Left renal cortex interstitium (tissue), 4 donors: ENCODE measurements at places on chromosomes 1 and 21. TPM values are rescaled to one million over a fixed set of nuclear protein-coding genes. Genes with fewer than 3 reads are reported as not detected.

- peak; percentile 95 for DNase-seq
Observed at GRCh38 chr21:36319767-36320420, at the start of gene MORC3. TSS of gene MORC3 (plus strand) at chr21:36320197. CDS start at chr21:36320265, 68 bp downstream.

DNA sequence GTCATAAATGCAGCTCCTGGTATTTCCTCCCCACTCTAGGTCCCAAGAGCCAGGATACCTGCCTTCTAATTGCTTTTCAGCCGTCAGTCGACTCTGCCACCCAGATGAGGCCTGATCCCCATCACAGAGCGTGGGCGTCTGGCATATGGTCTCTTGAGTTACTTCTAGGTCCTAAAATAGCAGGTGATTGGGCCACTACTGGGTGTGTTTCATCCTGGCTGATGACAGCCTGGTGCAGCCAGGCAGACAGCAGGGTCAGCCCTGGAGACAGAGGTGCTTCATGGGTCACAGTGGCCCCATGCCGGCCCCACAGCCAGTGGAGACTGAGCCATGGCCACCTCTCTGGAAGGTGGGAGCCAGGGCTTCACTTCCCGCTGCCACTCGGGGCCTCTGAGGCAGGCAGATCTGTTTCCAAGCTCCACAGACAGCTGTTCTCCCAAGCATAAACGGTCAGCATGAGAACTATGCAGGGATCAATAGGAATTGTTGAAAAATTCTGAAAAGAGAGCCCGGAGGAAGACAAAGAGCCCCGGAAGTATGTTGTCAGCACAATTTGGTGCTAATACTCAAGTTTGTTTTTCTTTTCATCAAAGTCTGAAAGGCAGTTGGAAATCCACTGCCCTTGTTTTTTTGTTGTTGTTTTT lies 83.0 kb downstream of the MAN1C1 start:
- DNase-seq: no peak

DNA sequence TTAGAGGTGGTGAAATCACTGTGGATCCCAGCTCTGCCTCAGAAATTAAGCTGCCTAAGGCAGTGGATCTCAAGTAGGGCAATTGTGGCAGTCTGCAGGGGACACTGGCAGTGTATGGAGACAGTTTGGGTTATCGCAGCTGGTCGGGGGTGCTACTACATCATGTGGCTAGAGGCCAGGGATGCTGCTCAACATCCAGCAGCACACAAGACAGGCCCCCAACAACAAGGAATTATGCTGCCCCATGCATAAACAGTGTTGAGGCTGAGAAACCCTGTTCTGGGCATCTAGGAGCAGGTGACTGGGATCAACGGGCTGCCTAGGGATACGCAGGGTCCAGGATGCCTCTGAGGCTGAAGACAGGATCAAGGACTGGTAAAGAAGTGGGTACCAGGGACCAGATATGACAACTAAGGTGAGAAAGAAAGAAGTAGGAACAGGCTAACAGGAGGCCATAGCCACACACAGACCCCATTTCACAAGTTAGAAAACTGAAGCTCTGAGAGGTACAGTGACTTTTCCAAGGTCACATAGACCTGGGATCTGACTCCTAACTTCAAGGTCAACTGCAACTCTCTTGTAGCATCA lies 8.7 kb downstream of the BATF3 start:
- no peak for DNase-seq

- no peak for DNase-seq
Observed at GRCh38 chr1:93822730-93823425, 56.1 kb downstream of the DNTTIP2 start.

DNA sequence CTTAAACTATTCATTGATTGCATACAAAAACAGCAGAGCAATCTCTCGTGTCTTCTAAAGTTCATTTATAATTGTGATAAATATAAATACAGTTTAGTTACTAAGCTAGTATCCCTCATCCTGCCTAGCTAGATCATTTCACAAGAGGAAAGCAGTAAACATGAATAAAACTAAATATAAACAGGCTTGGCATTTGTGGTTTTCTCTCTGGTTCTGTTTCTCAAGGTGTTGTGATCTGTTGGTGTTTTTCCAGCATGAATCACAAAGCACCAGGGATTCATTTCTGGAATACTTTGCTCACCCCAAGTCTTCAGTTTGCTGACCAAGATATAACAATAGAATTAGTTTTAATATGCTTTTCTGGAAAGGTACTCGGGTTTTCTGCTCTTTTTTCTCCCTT lies 32.7 kb upstream of the GLIS1 start:
- no peak for DNase-seq

DNA sequence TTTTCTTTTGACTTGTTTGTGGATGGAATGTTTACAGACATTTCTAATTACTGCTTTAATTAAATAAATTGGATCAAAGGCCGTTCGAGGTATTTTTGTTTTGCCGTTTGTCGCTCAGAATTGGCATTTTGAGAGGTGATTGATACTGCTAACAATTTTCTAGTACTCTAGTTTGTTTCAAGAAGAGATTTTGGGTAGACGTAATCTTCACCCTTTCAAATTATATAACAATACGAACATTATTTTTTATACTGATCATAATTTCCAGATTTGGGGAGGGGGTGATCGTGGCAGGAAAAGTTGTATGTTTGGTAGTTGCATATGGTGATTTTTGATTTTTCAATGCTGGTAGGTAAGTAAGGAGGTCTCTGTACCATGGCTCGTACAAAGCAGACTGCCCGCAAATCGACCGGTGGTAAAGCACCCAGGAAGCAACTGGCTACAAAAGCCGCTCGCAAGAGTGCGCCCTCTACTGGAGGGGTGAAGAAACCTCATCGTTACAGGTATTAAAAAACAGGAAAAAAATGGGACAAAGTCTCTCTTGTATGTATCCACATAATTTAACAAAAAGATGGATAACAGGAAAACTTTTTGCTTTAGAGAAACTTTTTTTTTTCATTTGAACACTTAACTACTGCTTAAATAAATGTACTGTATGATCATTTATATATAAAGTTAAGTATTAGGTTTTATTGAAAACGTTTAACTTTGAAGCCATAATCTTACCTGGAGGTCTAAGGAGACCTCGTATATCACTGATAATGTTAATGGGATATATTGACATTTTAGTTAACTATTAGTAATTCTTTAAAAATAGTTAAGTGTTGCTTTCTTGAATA lies 1.7 kb downstream of the H3-3A start:
- DNase-seq: no peak

GRCh38 chr1:192402571-192402970 lies 85.8 kb downstream of the RGS21 start:
- no peak for DNase-seq

DNA sequence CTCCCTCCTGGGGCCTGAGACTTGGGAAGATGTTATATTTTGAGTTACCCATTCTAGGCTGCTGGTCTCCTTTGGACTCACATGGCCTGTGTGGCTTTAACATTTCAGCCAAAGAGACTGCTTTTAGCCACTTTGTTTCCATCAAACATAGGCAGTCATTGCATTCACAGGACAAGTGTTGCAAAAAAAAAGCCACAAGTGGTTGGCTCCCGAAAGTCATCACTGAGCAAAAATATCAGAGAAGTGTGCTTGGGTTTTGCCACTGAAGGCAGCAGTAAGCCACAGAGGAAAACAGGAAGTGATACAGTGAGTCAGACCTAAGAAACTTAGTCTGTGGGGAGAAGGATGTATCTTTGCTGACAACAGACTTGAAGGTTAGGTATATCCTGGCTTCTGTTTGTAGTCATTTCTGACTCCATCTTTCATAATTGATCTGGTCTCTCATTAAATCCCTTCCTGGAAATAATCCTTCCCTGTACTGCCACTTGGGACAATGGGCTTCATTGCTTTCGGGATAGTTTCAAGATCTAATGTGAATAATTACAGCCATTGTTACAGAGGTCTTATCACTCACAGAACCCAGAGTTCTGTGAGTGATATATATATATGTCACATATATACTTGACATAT lies 80.9 kb downstream of the COLGALT2 start:
- DNase-seq: no peak

- DNase-seq: no peak
Observed at GRCh38 chr1:154940651-154941194, 4.2 kb upstream of the PMVK start.

GRCh38 chr1:228510803-228511413 lies 23.7 kb downstream of the RNF187 start:
- no peak for DNase-seq

DNA sequence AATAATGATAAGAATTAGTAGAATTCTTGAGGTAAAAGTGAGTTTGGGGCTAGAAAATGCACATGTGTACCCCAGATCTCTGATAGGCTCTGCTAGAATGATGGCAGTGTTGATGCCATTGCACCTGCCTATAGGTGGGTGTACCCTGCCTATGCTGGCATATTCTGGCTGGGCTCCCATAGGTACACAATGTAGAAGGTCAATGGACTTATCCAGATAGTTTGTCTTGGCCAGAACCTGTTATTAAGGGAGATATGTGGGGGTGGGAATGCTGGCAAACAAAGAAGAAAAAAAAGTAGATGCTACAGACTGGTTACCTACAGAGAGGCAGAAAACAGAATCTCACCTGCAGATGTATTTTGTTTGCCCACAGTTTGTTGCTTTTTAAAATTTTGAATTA lies 14.1 kb upstream of the KLHDC8A start:
- no peak for DNase-seq

DNA sequence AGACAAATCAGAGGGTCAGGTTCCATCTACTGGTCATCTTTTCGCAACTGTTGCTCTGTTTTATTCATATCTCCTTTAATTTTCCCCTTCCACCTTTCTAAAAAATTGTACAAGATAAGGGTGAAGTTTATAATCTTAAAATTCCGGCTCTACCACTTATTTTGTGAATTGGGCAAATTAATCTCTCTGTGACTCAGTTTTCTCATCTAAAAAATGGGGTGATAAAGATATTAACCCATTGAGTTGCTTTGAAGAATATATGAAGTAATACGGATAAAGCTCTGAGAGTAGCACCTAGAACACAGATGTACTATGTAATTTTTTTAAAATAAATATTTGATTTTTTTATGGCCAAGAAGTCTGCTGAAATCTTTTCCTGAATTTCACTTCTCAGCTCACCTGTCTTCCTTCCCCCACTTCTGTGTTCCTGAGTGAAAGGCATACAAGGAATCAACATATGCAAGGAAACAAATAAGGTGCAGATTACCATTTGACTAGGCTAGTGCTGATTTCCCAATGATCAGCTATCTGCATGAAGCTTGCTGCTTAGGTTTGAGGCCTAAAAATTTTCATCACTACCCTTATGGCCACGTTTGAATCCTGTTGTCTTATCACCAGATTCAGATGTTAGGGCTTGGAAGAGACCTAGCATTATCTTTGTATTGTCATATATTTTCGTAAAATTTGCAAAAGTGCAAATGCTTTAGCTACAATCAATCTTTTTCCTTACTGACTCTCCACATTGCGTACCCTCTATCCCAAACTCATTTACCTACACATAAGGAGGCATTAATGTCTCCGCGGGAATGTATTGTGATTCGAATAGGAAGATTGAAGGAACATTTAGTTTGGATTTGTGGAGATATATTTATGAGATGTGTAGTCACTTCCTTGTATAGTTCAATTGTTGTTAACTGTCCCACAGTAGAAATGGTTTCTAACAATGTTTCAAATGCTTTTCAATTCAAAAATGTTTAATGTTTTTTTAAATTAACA lies 718.3 kb upstream of the PTBP2 start:
- DNase-seq: no peak

PLEKHG5 gene
- polyA plus RNA-seq: 24.1 TPM

RSPO1 gene
- polyA plus RNA-seq: 7.9 TPM

TMPRSS3 gene
- 3.1 TPM for polyA plus RNA-seq

TMEM201 gene
- polyA plus RNA-seq: 11.6 TPM

SIK1 gene
- polyA plus RNA-seq: 2.5 TPM

SLC25A34 gene
- polyA plus RNA-seq: 4.1 TPM

TUFT1 gene
- polyA plus RNA-seq: 11.0 TPM

CFHR3 gene
- polyA plus RNA-seq: 0.46 TPM

MLLT11 gene
- polyA plus RNA-seq: 24.9 TPM

MYBPH gene
- 0.29 TPM for polyA plus RNA-seq
